Stimulated activated CD8-positive, alpha-beta memory T cell treated with anti-CD3 and anti-CD28 coated beads, Interleukin-15, amount 100 ng/mL, for 48 hours (primary cell): ENCODE measurements at places on chromosomes 2 and 18.

GRCh38 chr2:99634234-99634633 lies 144.4 kb upstream of the REV1 start:
- no peak for DNase-seq

DNA sequence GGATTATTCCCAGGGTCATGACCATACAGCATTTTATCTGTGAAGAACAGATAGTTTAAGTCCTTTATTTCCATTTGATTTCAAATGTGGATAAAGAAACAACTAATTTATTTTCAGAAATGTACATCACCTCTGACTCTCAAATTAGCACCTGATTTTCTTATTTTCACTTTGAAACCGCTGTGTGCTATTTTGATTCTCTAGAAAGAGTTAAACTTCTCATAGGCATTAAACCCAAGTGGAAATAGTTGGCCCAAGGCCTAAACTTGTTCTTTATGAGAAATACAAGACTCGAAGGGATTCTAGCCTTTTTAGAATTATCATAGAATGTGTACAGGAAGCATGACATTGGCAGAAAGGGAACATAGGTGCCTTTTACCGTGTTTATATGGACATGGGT lies 41.5 kb upstream of the LTBP1 start:
- DNase-seq = no peak

DNA sequence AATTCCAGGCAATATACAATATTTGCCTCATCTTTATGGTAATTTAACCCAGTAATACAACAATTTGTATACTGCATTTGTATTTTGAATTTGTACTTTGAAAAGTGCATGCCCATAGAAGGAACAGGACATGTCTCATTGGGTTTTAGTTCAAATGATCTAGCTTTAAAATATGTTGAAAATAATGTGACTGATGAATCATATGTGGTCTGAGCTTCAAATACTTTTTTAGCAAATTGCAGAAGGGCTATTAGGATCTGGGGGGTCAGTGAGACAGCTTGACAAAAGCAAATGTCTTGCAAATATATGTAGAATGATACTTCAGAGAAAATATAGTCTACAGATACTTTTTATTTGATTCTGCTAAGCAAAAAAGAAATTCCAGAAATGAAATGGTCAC lies 248.9 kb downstream of the DCC start:
- DNase-seq = no peak

GRCh38 chr2:170249761-170250160 lies 71.8 kb downstream of the MYO3B start:
- DNase-seq = no peak

DNA sequence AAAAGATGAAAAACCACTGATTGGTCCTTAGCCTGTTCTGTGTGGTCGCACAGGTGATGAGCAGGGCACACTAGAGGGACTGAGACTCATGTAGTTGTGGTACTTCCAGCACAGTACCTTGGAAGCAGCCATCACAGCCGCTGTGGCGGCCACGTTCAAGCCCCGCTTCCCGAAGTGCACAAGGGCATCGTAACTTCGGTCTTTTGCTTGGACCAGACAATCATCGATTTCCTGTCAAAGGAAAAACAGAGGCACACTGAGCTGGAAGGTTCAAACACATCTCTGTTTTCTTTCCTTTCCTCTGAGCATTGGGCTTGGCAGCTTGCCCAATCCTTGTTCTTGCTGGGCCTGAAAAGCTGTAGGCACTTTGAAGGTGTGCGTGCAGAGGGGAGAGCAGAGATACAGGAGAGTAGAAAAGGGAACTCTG lies 52.6 kb downstream of the MRPL35 start:
- no peak for DNase-seq

GRCh38 chr18:77512152-77512551 lies 262.5 kb downstream of the GALR1 start:
- DNase-seq = no peak

- no peak for DNase-seq
These were observed 41.5 kb upstream of the PUM2 start for GRCh38 chr2:20391951-20392699.

DNA sequence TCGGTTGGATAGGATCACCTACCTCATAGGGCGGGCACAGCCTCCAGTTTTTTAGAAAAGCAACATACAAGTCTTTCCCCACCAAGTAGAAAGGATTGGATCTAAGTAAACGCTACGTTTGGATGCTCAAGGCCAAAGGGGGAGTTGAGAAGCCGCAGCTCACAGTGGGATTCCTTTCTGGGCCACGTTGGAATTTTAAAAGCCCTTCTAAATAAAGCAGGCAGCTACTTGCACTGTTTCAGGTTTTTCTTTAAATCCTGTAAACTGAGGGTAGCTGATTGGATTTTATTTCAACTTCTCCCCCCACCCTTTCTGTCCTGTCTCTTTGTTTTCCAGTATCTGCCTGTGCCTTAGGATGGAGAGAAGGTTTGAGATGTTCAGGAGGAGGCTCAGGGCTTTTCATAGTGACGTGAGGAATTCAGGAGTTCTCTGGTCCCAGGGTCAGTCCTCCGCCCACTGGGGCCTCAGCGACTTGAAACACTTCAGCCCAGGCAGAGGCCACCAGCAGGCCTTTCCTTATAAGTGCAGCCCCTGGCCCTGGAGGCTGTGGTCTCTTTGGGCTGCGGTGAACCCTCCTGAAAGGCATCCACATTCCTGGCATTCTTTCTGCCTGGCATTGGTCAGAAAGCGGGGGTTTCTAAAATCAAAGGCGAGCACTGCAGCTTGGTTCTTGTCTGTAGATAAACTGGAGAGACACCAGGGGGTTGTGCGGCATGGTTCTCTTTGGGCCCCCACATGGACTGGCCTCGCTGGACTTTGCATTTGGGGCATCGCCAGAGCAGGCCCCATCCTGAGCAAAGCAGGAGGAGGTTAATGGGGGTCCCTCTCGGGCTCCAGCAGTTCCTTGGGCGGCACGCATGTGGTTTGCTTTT lies 44.5 kb downstream of the SH3BP4 start:
- no peak for DNase-seq

DNA sequence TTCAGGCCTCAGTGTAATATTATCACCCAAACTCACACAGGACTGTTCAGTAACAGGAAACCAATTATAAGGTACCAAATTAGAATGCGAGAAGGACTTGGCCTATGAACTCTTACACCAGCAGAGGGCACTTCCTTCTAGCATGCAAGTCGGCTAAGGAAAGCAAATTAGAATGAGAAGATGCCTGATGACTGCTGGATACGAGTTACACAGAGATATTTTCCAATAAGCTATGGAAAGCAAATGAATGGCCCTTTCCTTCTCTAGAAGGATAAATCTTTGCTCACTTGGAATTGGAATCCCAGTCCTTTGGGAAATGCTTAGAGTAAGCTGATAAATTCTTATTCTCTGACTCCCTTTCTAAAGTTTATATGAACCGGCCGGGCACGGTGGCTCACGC lies 109.8 kb downstream of the AP1S3 start:
- DNase-seq = no peak
